Activated CD8-positive, alpha-beta memory T cell treated with anti-CD3 and anti-CD28 coated beads for 1 hour (primary cell): ENCODE measurements at places on chromosomes 5 and 9.

GRCh38 chr9:1978941-1979340 is 36.2 kb upstream of the SMARCA2 start:
- DNase-seq: no peak

DNA sequence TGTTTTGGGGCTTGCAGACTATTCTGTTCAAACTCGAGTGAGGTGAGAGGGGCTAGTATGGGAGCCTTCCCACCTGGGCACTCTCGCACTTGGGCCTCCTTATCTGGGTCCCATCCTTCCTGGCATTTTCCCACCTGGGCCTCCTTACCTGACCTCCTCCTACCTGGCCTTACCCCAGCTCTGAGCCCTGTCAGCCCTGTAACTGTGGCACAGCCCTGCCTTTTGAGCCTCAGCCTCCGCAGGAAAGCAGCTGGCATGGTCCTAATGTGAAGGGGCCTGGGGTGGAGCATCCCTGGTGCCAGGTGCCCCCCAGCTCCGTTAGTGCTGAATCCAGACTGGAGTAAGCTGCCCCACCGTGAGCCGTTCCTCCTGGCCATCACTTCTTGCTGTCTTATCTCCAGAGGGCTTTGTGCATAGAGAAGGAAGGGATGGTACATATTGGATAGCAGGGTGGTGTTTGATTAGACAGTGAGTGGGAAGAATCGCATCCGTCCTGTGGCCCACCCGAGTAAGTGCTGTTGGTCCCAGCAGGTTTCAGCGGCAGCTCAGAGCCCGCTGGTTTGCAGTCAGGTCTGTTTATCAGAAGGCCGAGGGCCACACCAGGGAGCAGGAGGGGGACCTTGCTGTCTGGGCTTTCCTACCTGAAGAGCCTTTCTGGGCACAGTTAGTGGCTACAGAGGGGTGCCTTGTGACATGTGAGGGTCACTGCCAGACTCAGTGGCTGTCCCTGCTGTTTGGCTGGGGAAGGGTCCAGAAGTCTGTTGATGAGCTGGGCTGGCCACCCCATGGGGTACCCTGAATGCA is 76.5 kb downstream of the WNK2 start:
- DNase-seq: no peak

GRCh38 chr9:89899573-89899972 is 294.8 kb downstream of the GADD45G start:
- DNase-seq: no peak

GRCh38 chr9:117368684-117369230 is 46.1 kb downstream of the ASTN2 start:
- DNase-seq: no peak

DNA sequence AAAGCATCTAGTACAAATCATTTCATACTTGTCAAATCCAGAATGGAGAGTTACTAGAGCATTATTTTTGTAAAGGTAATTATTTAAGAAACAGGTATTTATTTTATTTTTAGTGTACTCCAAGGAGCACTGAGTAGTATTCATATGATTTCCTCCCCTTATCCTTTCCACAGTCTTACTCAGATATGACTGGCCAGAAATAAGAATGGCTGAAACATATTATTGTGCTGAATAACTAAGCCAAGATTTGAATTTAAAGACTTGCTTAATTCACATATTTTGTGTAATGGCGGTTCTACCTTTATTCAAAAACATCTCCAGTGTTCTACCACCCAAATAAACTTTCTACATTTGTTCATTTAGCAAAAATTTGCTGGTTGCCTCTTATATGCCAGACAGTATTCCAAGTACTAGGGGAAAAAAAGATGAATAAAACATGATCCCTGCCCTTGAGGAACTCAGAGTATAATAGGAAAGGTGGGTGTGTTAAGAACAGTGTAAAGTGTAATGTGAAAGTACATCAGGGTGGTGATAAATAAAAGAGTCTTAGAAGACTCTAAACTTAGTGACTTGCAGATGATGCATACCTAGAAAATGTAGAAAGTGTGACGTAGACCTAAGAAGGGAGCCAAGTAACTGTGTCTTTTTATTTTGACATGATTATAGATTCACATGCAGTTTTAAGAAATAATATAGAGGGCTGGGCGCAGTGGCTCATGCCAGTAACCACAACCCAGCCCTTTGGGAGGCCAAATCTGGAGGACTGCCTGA is 110.4 kb upstream of the GRHPR start:
- no peak for DNase-seq

GRCh38 chr5:179119415-179120170 is 59.4 kb downstream of the ZNF354C start:
- no peak for DNase-seq

DNA sequence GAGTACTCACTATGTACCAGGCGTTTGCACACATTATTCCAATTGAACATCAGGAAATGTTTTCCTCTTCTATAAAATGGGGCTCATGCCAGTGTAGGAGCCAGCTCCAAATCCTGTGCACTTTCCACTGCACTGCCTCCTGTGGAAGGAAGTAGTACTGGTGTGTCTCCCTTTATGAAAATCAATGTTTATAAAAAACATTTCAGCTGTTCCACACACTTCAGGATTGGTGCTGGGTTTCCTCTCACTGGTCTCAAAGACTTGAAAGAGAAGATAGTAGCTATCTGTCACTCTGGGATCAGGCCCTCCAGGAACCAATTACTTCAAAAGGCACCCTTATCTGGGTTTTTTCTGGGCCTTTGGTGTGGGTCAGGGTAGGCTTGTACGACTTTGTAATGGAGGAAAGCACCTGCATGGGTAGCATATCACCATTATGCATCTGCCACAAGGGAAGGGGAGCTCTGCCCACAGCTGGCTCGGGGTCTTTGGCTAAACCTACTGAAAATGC is 32.5 kb downstream of the RAB14 start:
- DNase-seq: no peak

- peak; percentile 40 for DNase-seq
Measured at GRCh38 chr9:6680797-6681146, 35.2 kb upstream of the GLDC start.

DNA sequence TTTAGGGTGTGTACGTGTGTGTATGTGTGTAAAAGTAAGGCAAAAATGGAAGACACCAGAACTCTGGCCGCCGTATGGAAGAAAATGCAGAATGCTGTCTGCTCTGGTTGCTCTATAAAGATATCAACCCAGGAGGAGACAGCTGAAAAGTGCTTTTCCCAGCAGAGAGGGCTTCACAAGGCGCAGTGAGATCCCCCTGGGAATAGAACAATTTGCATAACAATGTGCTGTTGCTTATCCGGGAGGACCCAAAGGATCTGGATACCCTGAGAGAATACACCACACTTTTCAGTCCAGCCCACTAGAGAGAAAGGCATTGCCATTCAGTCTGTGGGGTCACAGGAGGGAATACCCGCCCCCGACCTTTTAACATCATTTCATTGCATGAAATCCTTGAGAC is 230.6 kb downstream of the EBF1 start:
- DNase-seq: no peak

DNA sequence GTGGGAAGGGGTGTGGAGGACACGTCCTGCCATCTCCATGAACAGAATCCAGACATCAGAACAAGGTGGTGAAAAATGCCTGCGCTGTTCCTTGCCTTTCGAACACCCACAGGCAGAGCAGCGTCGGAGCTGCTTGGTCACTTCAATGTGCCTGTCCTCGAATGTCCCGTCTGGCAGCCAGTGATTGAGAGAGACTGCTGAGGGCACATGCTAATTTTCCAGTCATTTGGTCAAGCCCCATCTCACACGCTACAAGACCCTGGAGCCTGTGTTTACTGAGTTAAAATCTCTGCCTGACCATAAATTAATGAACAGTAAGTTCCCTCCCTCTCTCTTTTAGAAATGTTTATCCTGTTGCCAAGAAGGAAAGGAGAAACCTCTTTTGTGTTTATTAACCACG is 149.3 kb downstream of the NTRK2 start:
- no peak for DNase-seq

DNA sequence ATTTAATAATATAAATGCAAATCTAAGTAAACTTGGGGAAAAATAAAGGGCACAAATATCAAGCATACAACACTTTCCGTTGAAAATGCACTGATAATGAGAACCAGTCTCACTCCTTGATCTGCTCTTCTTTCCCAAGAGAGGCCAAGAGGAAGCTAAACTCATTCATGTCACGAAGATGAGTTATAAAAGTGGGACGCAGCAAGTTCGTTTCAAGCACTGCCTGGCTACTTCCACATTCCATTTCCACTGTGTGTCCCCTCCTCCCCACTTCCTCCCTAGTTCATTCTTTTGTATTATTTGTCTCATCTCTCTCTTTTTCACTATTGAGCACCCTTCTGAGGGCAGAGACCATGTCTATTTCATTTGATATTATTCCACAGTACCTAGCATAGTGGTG is 158.1 kb downstream of the SLC24A2 start:
- no peak for DNase-seq
